ENCODE measurements at places on chromosomes 7 and 10.

DNA sequence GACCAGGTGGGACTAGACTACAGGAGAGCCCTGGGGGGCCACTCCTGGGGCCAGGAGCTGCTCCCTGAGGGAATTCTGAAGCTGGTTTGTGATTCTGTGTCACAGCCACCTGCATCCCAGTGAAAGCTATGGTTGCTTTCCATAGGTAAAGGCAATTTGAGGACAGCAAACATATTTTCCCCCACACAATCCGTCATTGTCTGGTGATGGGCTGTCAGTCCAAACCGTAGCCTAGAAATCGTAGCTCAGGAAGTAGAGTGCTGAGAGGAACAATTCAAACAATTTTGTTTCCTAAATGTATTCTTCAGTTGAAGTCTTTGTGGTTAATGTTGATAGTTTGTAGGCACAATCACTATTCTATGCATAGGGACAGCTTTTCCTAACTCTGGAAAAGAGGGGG lies 106.0 kb upstream of the INSYN2A start:
- no peak for DNase-seq

GRCh38 chr7:159195946-159196345 lies 51.3 kb upstream of the VIPR2 start:
- DNase-seq: no peak

- no peak for DNase-seq
These were observed 55.0 kb downstream of the ST7 start for GRCh38 chr7:117008118-117008885.

DNA sequence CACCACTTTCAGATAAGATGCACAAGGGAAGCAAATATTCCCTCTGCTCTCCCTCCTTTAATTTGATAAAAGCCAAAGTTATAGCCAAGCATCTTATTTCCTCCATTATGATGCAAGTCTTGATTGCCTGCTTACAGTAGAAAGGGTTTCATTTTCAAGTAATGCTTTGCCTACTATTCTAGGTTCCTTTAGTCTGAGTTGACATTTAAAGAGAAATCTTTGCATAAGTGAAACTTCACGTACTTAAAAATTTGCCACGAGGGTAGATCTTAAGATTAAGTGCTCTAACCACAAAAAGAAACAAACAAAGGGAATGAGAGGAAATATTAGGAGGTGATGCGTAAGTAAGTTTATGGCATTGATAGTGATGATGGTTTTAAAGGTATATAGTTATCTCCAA lies 78.1 kb upstream of the VWDE start:
- no peak for DNase-seq

- DNase-seq: no peak
These were observed 252.9 kb downstream of the RNLS start for GRCh38 chr10:88330174-88330573.

GRCh38 chr7:152637920-152638580 lies 37.9 kb downstream of the XRCC2 start:
- no peak for DNase-seq

- no peak for DNase-seq
These were observed 11.0 kb upstream of the ZNF273 start for GRCh38 chr7:64892116-64892515.

DNA sequence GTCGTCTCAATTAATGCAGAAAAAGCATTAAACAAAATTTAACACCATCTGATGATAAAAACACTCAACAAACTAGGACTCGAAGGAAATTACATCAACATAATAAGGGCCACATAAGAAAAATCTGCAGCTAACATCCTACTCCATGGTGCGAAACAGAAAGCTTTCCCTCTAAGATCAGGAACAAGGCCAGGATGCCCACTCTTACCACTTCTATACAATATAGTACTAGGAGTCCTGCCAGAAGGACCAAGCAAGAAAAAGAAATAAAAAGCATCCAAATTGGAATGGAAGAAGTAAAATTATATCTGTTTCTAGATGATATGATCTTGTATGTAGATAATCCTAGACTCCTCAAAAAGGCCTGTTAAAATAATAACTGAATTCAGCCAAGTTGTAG lies 143.8 kb upstream of the GPR22 start:
- no peak for DNase-seq

DNA sequence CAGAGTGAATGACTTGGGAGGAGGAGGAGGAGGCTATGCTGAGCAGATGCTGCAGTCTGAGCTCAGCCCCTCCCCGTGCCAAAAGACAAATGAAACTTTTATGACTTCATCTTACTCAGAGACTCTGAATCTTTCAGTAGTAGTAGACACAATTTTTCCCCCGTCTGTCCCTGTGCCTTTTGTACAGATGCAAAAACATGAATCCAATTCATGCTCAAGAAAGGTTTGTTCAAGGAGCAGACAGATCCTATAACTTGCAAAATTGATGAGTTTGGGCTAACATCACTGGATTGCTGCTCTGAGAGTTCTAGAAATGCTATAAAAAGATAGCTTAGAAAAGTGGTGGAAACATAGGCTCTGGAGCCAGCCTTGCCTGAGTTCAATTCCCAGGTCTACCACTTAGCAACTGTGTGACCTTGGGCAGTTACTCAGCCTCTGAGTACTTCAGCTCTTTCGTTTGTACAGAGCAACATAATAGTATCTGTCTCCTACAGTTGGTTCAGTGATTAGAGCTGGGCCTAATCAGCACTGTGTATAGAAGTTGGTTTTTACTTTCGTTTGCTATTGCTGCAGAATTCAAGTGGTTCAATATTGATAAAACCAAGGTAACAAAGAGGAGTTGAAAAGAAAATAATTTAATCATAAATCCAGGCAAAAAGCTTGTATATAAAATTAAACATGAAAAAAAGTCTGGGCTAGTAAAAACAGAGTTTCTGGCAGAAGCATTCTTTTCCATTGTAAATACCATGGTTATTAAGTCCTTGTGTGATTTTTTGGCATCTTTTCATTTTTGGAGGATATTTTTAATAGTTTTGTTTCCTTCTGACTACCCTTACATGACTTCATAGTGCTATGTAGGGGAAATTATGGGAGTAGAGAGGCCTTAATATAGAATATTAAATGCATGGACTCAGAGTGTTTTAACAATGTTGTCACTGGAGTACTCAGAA lies 174.2 kb upstream of the ZNF32 start:
- no peak for DNase-seq

DNA sequence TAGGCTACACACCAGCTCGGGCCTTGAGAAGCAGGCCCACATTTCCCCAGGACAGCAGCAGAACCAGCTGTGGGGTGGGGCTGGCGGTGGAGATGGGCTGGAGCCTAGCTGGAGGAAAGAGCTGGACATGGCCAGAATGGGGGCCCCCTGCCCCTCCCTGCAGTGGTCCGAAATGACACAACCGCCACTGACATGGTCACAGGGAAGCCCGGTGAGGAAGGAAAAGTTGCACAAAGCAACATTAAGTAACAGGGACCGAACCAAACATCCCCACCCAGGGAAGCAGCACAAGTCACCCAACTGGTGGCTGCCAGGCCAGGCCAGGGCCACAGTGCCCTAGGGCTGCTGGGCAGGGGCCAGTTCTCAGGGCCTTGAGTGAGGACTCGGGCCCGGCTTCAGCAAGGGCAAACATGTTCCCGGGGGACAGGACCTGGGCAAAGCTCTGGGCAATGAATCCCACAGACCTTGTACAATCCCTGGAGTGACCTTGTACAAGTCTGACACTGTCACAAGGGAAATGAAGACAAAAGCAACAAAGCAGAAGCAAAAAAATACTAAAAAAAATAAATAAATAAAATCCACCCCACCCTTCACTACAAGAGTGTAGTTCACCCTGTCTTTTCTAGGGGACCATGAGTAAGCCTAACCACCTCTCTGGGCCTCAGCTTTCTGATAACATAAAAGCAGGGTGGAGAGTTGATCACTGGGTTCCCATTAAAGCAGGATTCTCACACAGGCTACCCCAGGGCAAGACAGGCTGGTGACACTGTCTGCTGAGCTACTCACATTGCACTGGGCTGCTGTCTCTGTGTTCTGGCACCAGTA lies 33.0 kb downstream of the PSAP start:
- DNase-seq: no peak

DNA sequence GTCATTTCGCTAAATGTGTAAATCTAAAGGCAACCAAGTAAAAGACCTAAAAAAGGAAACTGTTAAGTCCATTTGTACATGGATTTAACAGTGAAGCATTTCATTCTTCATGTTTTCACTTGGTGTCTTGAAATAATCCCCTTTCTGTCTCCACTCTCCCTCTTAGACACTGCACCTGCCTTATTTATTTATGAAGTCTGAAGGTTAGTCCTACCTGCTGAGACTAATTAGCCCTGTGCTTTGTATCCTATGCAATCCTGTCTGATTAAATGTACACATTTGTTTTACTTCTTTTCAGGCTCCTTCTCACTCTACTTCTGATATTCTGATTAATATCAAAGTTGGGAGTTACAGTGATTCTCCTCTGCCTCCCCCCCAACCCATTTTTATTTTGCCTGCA lies 1.9 kb upstream of the TCF7L2 start:
- no peak for DNase-seq

Data from ELF-1 (cell line).